ENCODE measurements at places on chromosomes 11 and 22.

- no peak for DNase-seq
Measured at GRCh38 chr11:106745941-106746340, 272.3 kb downstream of the GUCY1A2 start.

DNA sequence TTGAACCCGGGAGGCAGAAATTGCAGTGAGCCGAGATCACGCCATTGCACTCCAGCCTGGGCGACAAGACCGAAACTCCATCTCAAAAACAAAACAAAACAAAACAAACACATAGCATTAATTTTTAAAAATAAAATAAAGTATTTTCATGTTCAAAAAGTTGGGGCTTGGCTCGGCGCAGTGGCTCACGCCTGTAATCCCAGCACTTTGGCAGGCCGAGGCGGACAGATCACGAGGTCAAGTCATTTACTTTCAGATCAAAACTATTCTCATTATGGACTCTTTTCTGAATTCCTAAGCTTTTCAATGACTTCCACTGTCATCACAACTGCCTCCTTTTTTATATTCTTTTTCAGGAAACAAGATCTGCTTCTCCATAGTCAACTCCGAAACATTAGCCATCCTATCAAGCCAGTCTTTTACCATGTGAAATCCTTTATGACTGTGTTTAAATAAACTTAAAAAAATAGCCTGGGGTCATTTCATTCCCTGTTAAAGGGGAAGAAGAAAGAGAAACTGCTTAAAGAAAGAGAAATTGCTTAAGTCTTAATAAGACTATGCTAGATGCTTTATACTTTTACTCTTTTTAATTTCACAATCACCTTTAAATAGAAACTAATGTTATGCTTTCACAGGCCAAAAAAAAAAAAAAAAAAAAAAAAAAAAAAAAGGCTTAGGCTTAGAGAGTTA is 13.1 kb upstream of the CHRNA10 start:
- DNase-seq = no peak

DNA sequence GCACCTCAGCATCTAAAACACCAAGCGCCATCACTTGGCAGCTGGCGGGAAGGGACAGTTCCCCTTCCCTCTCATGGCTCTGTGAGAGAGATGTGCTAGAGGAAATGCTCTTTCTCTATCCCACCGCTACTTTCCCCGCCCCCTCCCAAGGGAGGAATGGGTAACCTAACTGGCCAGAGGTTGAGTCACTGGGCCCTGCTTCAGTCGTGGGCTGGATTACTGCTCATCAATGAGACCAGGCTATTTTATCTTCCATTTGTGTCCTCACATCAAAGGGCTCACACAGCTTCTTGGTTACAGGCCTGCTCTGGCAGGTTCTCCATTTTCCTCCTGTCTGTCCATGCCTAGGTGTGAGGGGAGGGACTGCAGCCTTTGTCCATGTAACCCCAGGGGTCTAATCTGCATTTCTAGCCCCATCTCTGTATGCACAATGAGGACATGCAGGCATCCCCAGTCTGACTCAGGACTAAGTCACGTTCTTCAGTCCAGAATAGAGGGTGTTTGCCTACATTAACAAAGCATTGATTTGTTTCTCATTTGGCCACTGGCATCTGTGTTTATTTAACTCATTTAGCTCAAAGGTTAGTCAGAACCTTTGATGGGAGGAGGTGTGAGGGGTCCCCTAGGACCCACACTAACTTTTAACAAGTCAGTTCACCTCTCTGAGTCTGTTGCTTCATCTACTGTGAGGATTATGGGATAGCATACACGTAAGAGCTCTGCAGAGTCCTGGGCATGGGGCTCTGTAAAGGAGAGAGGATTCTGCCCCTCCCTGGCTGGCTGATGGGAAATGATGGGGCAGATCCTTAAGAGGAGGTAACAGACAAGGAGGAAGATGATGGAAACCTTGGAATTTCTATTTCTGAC is 99.1 kb downstream of the XRRA1 start:
- no peak for DNase-seq

DNA sequence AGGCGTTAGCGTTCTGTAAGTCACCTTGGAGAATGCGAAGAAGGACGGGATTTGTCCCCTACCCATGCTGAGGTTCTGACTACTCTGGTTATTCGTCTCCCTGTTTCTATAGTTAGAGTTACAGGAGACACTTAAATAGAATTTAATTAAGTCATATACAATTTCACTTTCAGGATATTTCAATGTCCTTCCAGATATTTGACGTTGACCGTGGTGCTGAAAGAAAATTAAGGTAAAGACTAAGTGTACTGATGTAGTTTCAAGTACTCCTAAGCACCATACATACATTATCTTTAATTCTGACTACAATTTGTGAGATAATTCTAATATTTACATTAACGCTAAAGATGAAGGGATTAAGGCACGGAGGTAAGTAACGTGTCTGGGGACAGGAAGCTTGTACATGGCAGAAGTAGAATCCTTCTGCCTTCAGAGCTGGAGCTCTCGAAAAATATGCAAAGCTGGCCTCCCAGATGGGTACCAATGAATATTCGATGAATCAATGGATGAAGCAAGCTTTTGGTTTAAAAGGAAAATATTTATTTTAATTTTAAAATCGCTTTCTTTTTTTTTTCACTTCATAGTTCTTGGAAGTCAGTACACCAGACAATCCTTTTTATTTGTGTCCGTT is 539 bp upstream of the SLC36A4 start:
- DNase-seq = no peak

GRCh38 chr11:29119707-29120618 is 896.9 kb downstream of the KCNA4 start:
- DNase-seq = no peak

GRCh38 chr11:59560290-59560701 is 49.0 kb downstream of the OR4D9 start:
- peak; percentile 55 for DNase-seq

DNA sequence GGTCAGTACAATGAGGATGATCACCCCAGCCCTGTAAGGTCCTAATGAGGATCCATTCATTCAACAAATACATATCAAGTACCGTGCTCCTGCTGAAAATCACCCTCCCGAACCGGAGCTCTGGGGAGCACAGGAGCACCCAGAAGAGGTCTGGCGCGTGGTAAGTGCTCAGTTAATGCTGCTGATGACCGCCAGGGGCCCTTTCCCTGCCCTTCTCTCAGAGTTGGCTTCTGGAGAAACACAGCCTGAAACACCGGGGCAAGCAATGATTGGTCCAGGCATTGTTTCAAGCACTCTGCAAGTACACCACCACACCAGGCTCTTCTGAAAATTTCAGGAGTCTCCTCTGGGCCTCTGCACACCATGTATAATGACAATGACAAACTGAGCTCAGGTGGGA is 3.8 kb upstream of the CCDC86 start:
- no peak for DNase-seq

DNA sequence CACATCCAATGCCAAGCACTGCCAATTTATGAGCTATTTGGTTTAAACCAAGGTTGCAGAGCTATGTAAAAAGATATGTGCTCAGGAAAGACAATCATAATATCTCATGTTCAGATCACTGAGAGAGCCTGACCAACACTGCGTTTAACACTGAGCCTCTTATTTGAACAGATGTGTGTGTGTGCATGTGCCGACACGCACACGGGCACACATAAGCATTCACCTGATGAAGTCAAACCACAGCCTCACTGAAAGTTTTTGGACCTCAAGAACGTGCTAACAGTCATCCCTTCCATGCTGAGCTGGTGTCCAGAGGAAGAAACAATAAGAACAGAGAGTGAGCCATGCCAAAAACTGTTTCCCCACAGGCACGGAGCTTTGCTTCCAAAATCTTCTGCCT is 23.4 kb downstream of the HPS4 start:
- no peak for DNase-seq

GRCh38 chr11:65906602-65907001 is 6.4 kb upstream of the FOSL1 start:
- DNase-seq = no peak

GRCh38 chr11:60193687-60194433 is 11.0 kb upstream of the MS4A6A start:
- DNase-seq = peak; percentile 41

DNA sequence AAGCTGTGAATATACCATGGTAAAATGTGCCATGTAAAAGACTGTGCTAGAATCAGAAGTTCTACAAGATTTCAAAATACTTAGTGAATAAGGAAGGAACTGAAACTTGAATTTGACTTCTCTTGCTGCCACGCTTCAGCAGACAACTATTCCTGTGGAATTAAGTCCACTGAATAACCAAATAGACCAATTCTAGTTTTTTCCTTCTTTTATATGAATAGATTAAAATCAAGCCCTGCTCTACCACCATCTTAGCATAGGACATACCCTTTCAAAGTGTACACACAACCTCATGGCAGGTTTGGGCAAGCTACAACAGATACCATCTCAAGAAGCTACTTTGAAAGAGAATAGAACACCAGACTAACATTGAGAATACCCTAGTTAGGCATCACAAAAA is 23.4 kb upstream of the CLNS1A start:
- no peak for DNase-seq

GRCh38 chr11:117945047-117945810 is 16.0 kb upstream of the TMPRSS13 start:
- no peak for DNase-seq

GRCh38 chr11:134120921-134121526 is 52.2 kb downstream of the JAM3 start:
- no peak for DNase-seq

- no peak for DNase-seq
Measured at GRCh38 chr11:61951484-61952135, 1.5 kb downstream of the BEST1 start.

DNA sequence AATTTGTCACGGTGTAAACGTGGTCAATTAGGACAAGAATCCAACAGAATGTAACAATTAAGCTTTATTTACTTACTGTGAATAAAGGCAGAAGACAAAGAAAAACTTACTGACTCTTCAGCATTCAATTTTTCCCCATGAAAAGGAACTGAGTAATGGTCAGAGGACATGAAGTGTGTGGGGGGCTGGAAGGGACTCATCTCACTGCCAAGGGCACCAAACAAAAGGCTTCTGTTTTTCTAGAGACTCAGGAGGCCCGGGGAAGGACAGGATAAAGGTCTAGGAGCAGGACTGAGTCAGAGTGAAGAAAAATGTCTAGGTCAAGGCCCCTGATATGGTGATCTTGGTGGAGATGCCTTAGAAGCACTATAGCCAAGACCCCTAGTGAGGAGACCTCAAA is 564.2 kb upstream of the ANO5 start:
- DNase-seq = no peak

DNA sequence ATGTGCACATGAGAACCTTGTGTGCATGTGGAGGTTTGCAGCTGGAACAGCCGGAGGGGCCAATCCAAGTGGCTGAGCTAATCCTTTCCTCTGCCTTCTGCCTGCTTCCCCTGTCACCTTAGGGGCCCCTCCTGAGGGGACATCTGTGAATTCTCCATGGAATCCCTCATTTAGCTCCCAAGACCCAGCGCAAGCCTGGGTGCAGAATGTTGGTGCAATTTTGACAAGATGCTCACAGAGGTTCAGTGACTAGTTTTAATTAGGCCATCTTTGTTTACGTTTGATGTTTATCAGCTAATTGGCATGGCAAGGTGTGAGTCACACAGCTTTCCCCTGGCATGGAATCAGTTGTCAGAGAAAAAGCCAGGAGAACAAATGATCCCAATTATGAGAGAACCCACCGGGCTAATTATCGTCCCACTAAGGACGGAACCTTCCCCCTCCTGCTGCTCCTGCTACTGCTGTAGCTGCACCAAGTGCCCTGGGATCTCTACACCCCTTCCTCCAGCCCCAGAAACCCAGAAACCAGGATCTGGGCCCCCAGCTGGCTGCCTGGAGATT is 63.6 kb upstream of the PAX6 start:
- DNase-seq = no peak

- DNase-seq = no peak
Measured at GRCh38 chr22:27090611-27091011, 433.2 kb downstream of the MIAT start.

DNA sequence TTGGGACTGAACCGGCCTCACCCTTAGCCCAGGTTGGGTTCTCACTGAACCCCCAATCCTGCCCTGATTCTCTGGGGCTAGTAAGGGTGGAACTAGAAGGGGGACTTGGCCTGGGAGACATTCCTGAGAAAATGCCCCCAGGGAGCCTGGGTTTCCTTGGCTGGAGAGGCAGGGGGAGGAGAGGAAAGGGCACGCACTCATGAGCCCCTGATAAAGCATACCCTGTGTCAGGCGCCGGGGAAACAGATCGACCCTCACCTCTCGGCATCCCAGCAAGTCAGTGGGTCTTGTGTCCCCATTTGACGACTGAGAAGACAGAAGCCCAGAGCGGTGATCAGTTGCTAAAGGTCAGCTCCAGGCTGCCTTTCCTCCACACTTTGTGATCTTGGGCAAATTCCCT is 47.7 kb upstream of the RTL6 start:
- no peak for DNase-seq

GRCh38 chr11:106524436-106524835 is 447.0 kb downstream of the AASDHPPT start:
- DNase-seq = no peak

DNA sequence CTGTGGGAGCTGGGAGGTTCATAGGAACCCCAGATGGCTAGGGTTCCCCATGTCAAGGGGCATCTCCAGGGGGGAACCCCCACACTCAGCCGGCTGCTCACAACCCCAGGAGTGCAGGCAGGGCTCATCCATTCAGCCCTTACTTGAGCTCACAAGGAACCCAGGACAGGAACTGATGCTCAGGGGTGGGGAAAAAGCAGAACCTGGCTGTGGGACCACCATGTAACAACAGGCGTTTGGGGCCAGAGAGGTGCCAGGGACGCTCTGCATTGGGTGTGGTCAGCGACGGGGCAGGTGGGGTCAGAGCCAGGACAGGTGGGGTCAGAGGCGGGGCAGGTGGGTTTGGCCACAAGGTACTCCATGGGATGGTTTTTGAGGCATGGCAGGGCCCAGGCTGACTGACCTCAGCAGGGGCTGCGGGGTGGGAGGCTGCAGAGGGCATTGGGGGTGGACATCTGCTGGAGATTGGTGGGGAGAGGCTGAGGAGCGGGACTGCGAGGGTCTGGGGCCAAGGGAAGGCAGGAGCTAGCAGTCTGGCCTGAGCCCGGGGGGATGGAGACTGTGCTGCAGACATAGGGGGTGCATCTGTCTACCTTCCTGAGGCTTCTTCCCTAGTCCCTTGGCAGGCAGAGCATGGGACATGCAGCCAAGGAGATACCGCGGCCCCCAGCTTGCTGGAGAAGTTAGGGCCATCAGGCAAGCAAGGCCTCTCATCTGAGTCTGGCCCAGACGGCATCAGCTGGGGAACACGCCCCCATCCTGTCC is 34.0 kb upstream of the CARS1 start:
- no peak for DNase-seq

DNA sequence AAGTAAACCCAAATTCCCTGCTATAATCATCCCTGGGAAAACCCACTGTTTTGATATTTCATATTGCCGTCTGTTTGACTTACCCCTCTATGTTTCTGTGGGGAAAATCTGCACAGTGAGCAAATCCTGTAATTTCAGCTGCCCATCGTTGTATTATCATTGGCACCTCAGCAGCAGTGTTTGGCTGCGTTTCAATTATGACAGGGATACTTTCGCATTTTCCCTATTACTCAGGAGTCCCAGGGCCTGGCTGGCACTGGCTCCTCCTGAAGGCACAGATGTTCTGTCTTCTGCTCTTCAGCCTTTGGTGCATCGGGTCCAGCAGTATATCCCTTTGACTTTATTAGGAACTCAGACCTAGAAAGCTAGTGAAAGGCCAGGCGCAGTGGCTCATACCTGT is 12.2 kb upstream of the MMP12 start:
- DNase-seq = no peak

- no peak for DNase-seq
Measured at GRCh38 chr11:72038491-72038890, 39.8 kb downstream of the IL18BP start.

- no peak for DNase-seq
Measured at GRCh38 chr22:21861851-21862250, 5.6 kb downstream of the MAPK1 start.
